ENCODE measurements at places on chromosomes 5 and 9.
A peak's percentile ranks its signal among the peaks of the same experiment; 100 is the strongest.

DNA sequence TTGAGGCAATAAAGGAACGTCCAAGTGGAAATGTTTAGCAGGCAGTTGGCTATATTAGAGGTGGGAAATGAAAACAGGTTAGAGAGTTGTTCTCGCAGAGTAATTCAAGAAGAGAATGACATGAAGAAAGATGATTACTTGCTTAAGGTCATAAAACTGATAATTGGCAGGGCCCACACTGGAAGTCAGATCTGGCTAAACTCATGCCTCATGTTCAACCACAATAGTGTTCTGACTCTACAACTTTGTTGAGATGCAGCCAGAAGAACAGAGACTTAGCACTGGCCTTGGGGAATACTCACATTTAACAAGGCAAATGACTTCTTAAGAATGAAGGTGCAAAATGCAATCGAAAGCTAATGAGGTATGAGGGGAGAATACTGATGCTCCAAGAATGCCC is 27.2 kb upstream of the TNFSF8 start:
- DNase-seq = no peak

DNA sequence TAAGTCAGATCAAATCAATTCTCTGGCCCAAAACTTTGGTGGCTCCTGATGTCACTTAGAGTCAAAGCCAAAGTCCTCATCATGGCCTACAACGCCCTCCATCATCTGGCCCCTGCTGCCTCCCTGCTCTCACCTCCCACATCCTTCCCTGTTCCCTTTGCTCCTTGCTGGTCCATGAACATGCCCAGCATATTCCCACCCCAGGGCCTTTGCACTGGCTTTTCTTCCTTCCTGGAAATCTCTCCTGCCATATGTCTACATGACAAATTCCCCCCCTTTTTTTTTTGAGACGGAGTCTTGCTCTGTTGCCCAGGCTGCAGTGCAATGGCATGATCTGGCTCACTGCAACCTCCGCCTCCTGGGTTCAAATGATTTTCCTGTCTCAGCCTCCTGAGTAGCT is 11.1 kb upstream of the PSD2 start:
- no peak for DNase-seq

GRCh38 chr5:161547406-161547737 is 847 bp upstream of the GABRB2 start:
- no peak for DNase-seq

- peak; percentile 73 for DNase-seq
These were observed 533 bp downstream of the ARSB start for GRCh38 chr5:78984439-78985115.

DNA sequence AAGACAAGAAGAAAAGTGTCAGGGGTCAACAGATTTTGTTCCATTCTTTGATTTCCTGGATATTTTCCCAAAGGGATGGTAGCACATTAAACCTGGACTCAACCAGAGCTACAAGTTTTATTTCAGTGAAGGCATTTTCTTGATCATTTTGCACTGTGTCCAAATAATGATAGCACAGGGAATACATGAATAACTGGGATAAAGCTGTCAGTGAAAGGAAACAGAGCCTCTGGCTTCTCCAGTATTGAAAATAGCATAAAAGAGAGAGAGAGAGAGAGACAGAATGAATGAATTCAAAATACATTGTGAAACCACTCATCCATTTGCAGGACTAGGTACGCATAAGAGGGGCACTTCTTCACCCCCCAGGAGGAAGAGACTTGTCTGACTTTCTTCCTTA is 43.0 kb downstream of the SEMA5A start:
- DNase-seq = no peak

DNA sequence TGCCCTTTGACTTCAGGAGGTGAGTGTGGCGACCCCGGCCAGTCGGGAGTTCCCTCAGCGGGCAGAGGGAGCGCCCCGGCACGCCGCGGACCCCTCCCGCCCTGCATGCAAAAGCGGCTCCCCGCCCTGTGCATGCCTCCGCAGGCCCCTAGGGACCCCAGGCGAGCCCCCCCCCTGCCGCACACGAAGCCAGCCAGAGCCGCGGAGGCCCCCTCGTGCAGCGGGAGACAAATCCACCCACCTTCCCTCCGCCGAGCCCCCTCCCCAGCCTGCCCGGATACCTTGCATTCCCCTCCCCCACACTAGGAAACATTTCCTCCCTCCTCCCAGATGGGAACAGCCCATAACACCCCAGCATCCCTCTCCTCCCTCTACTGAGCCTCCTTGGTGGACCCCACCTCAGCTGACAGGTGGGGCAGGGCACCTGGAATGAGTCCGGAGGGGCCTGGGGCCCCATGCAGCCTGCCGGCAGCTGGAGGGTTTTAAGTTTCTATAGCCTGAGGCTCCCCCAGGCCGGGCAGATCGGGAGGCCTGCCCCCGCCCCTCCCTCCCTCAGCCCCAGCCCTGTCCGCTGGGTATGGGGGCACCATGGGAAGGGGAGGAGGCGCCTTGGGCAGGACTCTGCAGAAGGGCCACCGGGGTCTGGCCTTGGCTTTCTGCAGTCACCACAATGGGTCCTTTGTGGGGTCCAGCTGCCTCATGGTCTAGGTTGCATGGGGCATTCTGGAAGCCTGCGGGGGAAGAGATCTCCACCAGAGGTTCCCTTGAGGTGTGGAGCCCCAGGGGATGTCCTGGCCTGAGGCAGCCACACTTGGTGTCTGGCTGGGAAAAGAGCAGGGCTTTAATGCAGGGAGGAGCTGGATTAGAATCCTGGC is 601 bp downstream of the ERGIC1 start:
- no peak for DNase-seq

- DNase-seq = no peak
These were observed 185.7 kb downstream of the MLLT3 start for GRCh38 chr9:20436476-20437195.

DNA sequence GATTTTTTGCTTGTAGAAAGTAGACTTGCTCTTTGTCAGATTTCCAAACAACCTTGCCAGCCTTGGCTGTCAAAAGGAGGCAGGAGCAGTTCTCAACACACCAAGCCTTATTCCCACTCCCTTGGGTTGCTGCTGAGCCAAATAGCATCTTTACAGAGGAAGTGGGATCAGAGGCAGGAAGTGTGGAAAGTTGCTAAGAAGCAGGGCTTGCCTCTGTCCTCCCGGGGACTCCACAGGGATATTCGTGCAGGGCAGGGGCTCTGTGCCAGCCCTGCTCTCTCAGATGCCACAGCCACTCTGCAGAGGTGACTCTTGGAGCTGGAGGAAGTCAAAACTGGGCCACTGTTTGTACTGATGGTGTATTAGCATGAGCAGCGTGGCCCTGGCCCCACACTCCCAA is 24.3 kb downstream of the PTPDC1 start:
- no peak for DNase-seq

DNA sequence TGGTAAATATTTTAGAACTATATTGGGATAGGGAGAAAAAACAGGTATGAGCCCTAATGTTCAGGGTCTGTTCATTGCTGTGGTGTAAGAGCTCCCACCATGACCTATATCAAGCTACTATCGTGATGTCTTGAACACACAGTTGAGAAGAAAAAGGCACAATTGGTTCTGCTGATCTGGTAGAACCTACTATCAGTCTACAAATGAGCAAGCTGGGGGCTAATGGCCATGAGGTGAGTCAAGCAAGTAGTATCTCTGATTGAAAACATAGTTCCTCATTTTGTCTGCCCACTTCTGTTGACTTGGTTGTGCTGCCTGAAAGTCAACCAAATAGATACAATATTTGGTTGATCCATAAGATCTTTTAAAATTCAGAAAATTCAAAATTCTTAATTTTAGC is 1026.3 kb downstream of the CDH12 start:
- DNase-seq = no peak

DNA sequence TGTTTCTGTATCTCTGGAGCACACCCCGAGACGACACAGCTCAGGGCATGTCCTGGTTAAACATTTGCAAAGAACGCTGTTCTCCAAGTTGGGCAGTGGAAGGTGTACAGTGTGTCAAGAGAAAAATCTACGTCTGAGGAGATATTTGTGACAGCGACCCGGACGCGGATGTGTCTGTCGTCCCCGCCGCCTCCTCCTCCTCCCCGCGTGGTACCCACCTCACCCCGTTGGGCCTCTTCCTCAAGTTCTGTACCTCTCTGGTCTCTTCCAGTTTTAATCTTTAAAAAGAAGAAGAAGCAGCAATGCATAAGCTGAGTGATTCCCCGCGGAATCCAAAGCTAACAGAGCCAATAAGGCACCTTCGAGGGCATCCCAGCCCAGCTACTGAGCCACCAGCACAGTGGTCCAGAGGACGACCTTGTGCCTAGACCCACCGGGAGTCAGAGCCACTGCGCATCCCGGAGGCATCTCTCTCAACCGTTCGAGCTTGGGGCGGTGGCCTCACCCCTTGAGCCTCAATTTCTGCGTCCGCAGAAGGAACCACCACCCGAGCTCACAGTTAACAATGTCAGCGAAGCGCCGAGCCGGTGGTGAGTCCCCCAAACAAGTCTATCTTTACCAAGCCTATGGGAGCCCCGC is 467 bp downstream of the C9orf78 start:
- no peak for DNase-seq

GRCh38 chr5:57642066-57642465 is 159.5 kb upstream of the ACTBL2 start:
- no peak for DNase-seq

GRCh38 chr9:737400-738120 is 103.9 kb upstream of the DMRT1 start:
- no peak for DNase-seq

GRCh38 chr9:79689576-79689975 is 117.8 kb downstream of the TLE4 start:
- no peak for DNase-seq

DNA sequence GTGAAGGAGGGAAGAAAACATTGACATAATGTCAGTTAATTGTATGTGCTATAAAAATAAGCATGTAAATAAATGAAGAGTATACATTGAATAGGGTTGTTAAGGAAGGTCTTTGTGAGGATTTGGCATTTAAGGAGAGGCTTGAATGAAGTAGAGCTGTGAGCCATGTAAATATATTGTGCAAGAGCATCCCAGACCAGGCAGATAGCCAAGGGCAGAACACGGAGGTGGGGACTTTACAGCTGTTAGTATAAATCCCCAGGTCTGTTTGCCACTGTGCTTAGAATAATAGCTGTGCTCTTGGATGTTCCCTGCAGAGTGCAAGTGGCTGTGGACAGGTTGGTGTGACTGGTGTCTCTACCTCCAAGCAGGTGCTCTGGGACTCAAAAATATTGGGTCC is 211.7 kb downstream of the LRRC70 start:
- peak; percentile 11 for DNase-seq

DNA sequence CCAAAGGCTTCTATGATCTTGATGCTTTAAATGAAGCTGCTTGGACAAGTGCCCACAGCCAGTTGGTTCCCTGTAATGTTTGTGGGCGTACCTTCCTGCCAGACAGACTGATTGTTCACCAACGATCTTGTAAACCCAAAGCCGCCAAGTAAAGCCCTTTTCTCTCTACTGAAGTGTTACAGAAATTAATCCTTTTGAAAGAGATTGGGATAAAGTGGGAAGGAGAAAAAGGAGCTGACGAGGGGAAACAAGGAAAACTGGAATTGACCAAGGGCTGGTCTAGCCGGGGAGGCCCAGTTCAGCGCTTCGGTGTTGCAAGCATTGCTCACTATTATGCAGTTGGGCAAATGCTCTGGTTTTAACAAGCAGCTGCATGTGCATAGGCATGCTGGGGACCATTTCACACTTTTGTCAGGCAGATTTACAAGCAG is 53.2 kb downstream of the ZNF474 start:
- DNase-seq = peak; percentile 90

- peak; percentile 2 for DNase-seq
These were observed 307.4 kb downstream of the CSNK1G3 start for GRCh38 chr5:123819386-123819785.

GRCh38 chr5:4738298-4738697 is 401.8 kb upstream of the ADAMTS16 start:
- no peak for DNase-seq

DNA sequence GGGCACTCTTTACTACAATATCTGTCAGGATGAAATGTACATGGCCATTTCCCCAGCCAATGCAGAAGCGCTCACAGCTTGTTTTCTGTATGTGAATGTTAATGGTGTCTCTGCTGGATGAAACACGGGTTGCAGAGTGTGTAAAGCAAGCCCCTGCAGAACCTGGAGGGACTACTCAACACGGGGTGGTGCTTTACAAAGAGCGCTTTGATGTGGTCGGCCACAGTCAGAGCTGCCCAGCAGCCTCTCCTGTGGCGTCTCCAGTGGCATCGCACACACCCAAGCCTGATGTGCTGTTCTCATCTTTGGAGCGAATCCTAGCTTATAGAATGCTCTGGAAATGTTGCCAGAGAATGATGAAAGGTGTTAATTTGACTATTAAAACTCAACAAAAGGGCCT is 162.7 kb upstream of the NFIL3 start:
- no peak for DNase-seq

Data from amniotic epithelial cell (primary cell).